Activated naive CD8-positive, alpha-beta T cell treated with anti-CD3 and anti-CD28 coated beads for 36 hours (primary cell): ENCODE measurements at places on chromosomes 5 and 9.

GRCh38 chr9:116425244-116425643 lies 261.9 kb upstream of the TRIM32 start:
- DNase-seq = no peak

DNA sequence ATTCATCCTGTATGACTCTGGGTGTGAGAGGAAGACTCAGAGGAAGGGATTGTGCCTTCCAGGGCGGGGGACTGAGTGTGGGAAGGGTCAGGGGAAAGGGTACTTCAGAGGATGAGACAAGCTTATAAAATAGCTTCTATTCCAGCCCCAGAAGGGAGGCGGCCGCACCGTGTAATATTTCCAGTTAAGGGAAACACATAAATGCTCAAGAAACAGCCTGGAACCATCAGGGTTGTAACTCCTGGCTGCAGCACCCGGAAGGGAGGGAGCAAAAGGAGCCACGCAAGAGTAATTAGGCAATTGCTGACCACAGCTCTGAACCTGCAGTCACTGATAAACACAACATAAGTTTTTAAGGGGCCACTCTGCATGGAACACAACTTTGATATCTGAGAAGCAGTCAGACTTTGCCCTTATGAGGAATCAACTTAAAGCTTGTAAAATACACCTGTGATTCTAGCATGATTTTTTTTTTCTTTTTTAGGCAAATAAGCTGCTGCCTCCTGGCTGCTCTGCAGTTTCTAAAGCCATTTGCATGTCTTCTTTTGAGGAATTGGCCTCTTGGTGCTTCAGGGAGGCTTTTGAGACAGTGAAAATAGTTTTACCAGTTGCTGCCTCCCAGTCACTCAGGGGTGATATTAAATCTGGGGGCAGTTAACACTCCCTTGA lies 382.7 kb downstream of the ENC1 start:
- DNase-seq = no peak

DNA sequence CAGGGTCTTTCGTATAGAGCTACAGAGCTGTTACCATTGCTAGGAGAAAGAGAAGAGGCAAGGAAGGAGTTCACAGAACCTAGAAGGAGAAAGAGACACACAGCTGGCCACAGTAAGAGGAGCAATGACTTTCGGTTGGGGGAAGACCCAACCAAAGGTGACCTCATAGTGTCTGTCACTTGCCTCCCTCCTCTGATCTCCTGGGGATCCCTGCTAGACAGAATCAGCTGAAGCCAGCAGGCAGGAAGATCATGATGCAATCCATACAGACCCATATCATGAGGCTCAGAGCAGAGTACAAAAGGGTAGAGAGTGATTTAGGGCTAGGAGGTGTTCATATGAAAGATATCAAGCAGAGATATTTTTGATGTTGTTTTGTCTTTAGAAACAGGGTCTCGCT lies 26.0 kb upstream of the EPB41L4B start:
- DNase-seq = no peak

DNA sequence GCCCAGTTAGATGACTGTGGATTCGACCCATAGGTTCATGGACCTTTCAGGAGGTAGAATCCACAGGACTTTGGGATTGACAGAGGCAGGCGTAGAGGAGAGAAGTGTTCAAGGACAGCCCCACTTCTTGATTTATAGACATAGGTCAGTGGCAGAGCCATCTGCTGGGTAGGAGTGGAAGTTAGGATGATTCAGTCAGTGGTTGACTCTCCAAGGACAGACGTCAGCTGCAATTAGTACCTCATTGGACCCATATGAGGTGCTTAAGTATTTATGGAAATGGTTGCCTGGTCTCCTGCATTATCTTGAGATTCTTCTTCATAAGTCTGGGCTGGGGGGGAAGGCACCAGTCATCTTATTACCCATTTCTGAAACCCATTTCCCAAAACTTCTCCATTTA lies 70.9 kb downstream of the SH3RF2 start:
- no peak for DNase-seq

DNA sequence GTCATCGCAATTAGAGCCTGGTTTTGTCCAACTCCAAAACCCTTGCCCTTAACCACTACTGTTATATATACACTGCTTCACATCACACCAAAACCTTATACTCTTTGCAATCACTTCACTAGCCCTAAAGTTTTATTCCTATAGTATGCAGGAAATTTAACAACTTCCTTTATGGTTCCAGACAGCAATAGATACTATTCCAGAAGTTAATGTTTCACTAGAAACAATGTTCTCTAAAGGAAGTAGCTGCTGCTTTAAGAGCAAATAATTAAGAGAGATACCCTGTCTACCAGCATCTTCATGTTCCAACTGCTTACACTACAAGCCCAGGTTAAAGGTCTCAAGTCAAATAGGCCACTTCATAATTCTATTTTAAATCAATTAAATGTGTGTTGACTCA lies 22.0 kb downstream of the FREM1 start:
- DNase-seq = no peak

DNA sequence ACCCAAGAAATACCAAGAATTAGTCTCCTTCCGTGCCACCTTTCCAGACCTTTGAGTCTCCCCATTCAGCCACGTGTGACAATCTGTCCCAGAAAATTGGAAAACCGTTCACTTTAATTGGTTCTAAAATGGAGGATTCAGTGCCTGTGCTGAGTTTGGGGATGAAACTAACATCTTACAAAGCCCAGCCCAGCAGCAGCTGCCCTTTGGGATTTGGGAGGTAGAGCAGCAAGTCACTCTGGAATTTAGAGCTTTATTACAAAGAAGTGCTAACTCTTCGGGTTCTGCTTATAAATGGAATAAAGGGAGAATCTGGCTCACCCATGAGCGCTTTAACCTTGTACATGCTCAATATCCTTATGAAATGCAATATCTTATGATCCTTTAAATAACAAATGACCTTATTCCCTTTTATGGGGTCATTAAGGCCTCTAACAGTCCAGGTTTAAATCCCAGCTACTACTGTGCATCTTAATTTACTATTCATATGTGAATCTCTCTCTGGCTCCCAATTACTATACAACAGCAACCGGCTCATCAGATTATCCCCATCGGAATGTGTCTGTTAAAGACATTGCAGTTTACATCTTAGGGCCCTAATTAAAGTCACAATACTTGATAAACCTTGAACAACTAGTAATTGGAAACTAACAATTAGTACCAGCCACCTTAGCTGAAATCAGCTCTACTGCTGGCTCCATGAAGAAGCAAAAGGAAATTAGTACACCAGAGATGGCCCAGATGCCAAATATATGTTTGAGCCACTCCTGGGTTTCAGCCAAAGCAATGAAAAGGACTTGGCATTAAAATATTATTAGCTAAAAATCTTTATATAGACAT lies 271.8 kb upstream of the SMARCA2 start:
- DNase-seq = no peak

- no peak for DNase-seq
These were observed 65.7 kb downstream of the TMEM38B start for GRCh38 chr9:105760053-105760452.

- DNase-seq = no peak
These were observed 30.0 kb downstream of the SNX30 start for GRCh38 chr9:112780450-112781036.
